Fibroblast of skin of scalp (primary cell): ENCODE measurements at places on chromosomes 5 and 9.

DNA sequence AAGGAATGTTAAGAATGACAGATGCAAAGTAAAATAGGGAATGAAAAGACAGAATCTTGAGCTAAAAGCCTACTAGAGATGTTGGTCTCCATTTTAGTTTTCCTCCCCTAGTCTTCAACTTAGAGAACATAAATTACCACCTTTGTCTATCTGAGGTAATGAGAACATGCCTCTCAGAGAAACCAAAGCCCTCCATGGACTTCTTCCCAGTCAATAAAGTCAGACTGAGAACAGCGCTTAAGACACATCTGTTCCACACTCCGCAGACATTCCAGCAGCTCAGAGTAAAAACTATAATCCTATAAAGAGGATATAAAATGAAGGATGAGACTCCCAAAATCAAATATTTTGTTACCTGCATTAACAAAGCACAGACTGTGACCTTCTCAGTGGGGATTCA, 79.2 kb downstream of the DPYSL3 start:
- DNase-seq: no peak

DNA sequence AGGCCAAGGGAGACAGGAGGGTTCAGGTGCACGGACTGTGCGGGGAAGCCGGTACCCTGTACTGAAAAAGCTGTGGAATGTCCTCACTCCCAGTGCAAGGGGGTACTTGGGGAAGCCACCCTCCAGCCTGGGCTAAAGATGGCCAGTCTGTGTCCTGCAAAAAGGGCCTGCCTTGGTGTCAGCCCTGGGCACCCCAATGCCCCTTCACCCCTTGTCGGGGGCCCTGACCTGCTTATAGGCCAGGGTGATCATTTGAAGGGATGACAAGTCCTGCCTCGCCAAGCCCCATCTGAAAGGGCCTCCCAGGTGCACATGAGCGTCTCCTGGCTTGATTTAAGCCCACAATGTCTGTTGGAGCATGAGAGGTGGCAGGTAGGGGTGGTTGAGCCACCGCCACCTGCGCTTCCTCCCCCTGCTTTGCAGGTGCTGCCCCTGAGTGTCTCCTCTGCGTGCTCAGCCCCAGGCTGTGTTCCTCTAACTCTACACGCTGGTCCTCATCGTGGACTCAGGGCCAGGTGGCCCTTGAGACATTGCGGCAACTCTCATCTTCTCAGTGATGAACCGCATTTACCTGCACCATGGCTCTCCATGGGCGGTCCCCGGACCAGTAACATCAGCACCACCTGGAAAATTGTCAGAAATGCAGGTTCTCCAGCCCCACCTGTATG, 97.0 kb downstream of the ANKRD33B start:
- no peak for DNase-seq

DNA sequence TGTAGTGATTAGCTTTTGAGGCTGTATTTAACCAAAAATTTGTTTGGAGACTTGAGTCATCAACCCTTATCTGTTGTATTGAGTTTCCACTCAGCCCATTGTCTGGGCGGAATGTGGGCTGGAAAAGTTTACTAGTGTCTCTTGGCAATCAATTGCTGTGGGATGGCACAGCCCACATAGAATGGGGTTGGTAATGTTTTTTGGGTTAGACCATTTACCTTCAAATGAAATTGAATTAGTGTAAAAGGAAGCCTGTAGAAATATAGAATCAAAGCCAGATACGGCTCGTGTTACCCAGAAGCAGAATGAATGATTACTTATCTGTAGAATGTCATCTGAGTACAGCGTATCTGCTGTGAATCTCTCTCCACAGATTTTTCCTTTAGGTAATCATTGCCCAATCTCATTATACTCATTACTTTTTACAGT, 142.9 kb downstream of the AOPEP start:
- DNase-seq: no peak

DNA sequence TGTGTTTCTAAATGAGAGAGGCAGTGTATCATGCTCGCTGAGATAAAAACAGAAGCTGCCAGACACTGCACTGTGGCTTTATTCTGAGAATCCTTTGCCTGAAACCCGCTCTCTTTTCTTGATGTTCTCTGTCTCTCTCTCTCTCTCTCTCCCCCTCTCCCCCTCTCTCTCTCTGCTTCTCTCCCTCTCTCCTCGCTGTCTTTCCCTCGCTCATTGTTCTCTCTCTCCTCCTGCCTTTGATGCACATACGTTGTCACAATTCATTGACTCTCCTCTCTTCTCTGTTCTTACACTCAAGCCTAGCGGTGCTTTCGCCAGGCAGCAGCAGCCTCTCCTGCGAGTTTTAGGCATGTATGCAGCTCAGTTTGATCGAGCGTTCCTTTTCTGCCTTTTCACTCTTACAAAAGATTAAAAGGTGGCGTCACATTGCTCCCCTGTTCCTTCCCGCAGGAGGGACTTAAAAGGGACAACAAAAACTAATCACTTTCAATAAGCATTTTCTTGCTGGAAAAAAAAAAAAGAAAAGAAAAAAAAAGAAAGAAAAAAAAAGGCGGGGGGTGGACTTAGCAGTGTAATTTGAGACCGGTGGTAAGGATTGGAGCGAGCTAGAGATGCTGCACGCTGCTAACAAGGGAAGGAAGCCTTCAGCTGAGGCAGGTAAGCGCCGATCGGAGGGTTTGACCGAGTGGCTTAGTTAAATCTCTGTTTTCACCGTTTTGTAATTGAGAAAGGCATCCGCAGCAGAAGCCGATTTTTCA, 717.9 kb upstream of the WWC1 start:
- DNase-seq: peak; percentile 44

DNA sequence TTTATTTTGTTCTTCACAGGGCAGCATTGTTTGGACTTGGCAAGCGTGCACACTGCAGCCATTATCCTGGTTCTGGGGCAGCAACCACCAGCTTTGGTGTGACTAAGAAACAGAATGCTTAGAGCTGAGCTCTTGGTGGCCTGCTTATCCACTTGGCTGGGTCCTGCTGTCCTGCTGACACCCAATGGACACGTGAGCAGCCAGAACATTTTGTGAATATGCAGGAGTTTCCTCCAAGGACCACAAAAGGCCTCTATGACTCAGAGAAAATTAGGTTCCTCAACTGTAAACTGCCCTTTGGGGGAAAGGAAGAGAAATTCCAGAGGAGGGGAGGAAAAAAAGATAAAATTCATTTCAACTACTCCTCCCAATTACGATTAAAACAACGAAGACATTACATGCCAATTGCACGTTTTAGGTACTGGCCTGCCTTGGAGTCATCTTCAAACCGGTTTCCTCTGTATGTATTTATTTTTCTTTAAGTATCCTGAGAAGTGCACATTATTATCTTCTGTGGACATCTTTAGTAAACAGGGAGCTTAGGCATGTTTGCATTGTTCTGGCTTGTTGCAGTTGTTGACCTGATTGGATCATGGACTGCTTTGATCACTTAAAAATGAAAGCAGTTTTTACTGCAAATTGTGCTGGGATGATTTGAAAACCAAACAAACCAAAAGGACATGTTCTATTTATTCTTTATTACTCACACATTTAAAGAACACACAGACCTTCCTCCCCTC, 82.3 kb upstream of the TLE4 start:
- DNase-seq: peak; percentile 47

DNA sequence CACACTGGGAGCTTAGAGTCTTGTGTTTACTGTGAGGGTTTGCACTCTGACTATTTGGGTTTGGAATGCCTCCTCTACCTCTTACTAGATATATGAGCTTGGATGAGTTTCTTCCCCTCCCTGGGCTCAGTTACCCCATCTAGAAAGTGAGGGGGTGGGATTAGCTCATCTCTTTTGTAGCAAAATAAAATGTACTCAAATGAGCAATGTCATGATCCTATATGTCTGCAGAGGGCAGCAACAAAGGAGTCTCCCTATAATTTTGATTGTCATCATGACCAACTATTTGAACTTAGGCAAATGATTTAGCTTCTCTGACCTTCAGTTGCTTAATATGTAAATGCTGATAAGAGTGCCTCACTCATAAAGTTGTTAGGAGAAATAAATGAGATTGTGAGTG, 109.0 kb downstream of the DPYSL3 start:
- DNase-seq: no peak

DNA sequence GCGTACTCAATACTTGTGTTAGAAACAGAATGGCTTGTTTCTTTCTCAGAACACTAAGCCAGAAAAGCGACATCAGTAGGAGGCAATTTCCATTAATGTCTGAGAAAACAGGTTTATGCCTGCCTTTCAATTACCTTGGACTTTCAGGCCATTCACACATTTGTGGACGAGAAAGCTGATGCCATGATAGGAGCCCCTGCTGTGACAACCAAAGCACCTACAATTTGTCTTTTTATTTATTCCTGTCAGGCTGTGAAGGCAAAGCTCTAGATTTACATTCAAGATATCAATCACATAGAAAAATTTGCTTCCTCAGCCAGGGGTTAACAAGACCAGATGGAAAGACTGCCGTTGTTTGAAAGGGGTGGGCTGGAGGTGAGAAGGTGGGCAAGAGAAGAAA, 76.2 kb downstream of the C7 start:
- no peak for DNase-seq

DNA sequence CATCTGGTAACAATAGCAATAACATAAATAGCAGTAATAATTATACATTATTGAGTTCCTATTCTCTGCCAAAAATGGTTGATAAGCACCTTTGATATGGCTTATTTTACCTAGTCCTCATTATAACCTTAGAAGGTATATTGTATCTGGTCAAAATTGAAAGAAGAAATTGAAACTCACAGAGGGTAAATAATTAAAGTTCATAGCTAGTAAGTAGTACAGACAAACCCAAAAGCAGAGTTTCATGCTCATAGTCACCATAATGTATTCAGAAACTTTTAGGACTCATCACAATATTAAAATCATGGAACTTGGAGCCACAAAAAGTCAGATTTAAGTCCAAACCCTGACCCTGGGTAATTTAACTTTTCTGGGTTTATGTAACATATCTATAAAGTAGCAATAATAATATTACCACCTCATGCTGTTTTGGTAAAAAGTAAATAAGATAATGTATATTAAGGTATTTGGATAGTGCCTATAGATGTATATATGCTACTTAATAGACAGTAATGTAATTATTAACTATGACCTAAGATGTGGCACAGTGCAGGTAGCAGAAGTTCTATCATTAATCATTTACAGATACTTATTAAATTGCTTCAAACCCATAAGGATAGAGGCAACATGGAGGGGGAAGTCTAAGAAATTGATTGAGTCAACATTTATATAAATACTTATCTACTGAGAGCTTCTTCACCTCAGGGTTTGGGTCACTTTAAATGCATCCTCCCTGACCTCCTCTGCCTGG, 32.4 kb downstream of the STK32A start:
- no peak for DNase-seq

DNA sequence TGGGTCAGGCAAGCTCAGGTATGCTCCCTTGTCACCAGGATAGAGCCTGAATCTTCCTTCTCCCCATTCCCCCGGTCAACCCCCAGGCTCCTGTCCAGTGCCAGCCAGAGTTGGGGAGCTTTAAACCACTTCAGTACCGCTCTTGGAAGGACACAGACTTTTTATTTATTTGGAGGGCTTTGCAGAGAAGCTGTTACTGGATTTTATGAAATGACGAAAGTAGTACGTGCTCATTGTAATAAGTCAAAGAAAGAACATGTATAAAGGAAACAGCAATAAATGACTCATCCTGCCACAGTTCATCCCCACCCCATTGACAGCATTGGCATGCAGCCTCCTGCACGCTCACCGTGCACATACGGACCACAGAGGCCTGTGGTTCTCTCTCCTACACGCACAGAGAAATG, 230.3 kb downstream of the AUH start:
- DNase-seq: peak; percentile 96

GRCh38 chr5:112270299-112271293, 148.5 kb downstream of the EPB41L4A start:
- no peak for DNase-seq

DNA sequence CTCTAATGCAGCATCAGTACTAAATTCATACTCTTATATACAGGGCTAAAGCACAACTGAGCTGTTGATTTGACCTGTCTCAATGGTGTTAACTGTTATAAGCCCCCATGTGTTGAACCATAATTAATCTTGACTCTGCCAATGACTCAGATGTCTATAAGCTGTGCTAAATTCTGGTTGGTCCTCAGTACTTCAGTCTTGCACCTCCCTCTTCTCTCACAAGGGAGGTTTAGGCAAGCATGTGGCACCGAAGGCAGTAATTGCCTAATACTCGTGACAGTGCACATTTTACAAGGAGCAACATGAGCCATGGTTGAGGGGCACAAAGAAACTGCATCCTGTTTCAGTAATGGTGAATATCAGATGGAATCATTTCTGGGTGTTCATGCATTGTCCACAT, 255.9 kb downstream of the TRPM3 start:
- no peak for DNase-seq

DNA sequence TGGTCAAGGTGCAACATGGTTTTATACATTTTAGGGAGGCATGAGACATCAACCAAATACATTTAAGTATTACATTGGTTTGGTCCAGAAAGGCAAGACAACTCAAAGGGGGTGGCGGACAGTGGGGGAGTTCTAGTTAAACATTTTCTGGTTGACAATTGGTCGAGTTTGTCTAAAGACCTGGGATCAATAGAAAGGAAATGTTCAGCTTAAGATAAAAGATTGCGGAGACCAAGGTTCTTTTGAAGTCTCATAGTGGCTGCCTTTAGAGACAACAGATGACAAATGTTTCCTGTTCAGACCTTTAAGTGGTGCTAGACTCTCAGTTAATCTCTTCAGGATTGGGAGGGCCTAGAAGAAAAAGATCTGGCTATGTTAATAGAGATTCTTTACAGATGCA, 47.7 kb upstream of the TTC39B start:
- no peak for DNase-seq

- DNase-seq: peak; percentile 65
Observed at GRCh38 chr5:154312576-154312975, 122.0 kb downstream of the GALNT10 start.

DNA sequence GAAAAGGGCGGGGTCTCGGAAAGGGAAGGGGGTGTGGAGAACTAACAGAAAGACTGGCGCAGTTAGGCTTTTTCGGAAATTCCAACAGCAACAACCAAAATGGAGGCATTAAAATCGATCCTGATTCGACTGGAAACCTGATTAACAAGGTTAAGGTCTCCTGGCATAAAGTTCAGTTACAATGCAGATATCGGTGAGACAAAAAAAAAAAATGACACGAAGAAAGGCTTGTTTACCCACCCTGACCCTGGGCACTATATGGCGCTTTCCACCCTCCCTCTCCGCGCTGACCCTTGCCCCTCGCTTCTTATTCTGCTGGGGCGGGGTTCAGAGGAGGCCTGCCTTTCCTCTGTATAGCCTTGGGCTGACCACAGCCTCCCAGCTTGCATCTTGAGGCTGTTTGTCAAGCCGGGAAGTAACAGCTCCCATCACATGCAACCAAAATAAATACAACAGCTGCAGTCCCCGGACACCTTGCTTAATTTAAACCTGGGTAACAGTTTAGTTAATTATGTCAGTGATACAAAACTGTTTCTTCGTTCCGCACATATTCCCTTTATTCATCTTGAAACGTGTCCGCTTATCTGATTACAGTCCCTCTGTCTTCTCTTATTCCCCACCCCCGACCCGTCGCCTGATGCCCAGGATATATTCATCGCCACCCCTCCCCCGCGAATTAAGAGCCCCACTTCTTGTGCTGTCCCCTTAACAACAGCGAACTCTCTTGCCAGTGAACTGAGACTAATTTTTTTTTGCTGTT, 795 bp upstream of the PJA2 start:
- DNase-seq: peak; percentile 81

GRCh38 chr9:38422555-38423260, 1.5 kb downstream of the IGFBPL1 start:
- DNase-seq: no peak
